Lung (tissue), 17 donors: ENCODE measurements at places on chromosomes 6 and 20. TPM values are rescaled to one million over a fixed set of nuclear protein-coding genes. Genes with fewer than 3 reads are reported as not detected.
A peak's percentile ranks its signal among the peaks of the same experiment; 100 is the strongest.

- no peak overlapping the region for H3K4me3 ChIP-seq
- H3K27ac ChIP-seq = peak overlapping the region; percentile 2
- DNase-seq = no peak
- peaks cover 39% of the 10 kb centered on the region for H3K36me3 ChIP-seq
- H3K4me1 ChIP-seq = peaks cover 27% of the 10 kb centered on the region
Observed at GRCh38 chr6:33320315-33321181, 3.0 kb upstream of the ZBTB22 start.

- no peak overlapping the region for H3K27ac ChIP-seq
- H3K4me1 ChIP-seq = peaks cover 5% of the 10 kb centered on the region
- no peak overlapping the region for H3K4me3 ChIP-seq
- no peak for DNase-seq
- H3K27me3 ChIP-seq = no peaks in the 10 kb centered on the region
Observed at GRCh38 chr20:31809661-31810060, 9.5 kb upstream of the MYLK2 start.

DNA sequence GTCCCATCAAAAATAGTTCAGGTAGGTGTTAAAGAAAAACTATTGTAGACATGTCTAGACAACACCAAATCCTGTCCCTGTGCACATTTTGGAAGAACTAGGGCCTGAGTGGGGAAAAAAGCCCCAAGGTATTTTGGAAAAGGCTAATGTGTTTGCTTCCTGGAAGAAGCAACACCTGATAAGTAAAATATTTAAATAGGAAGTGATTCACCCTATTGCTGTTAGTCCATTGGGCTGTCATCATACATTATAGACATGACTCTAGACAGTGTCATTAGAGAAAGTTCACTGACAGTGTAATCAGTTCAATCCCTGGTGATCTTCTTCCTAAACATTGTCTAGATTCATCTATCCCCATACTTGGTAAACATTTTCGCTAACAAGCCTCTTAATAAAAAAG lies 465.3 kb downstream of the CBLN4 start:
- no peaks in the 10 kb centered on the region for H3K36me3 ChIP-seq
- H3K4me3 ChIP-seq = no peak overlapping the region
- H3K27me3 ChIP-seq = no peaks in the 10 kb centered on the region
- no peaks in the 10 kb centered on the region for H3K4me1 ChIP-seq
- no peak for DNase-seq

GRCh38 chr6:28537509-28538140 lies 11.9 kb downstream of the GPX5 start:
- no peak overlapping the region for H3K27ac ChIP-seq
- no peaks in the 10 kb centered on the region for H3K27me3 ChIP-seq

TAAR9 gene
- not detected for polyA plus RNA-seq

PAQR8 gene
- 3.4 TPM for polyA plus RNA-seq

CYP39A1 gene
- polyA plus RNA-seq = 2.2 TPM

SLC17A2 gene
- polyA plus RNA-seq = not detected

LIN28B gene
- not detected for polyA plus RNA-seq
